Daoy (cell line): ENCODE measurements at places on chromosomes 2 and 18.

- no peak for DNase-seq
Measured at GRCh38 chr18:6323319-6323889, 91.3 kb downstream of the L3MBTL4 start.

- DNase-seq = no peak
Measured at GRCh38 chr2:85668009-85668856, at the start of gene SFTPB. Gene SFTPB (minus strand): TSS chr2:85668199. CDS start chr2:85668183, 16 bp downstream.

GRCh38 chr18:62659698-62660097 lies 55.6 kb upstream of the PHLPP1 start:
- DNase-seq = no peak

DNA sequence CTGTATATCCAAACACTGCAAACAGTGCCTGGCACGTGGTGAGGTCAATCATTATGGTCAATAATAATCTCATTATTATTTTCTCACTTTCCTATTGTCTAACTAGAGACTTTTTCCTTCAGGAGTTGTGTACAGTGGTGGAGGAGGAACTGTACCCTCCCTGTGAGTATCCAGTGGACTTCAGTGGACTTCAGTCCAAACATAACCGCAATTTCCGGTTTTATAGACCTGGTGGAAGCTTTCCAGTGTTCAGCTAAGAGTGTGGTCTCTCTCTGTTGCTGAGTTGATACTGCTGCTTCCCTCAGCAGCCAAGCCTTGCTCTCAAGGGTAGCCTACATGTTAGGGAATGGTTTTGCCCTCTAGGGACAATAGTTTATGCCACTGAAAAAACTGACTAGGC lies 447.1 kb downstream of the TMEM182 start:
- DNase-seq = peak; percentile 11
